ENCODE measurements at places on chromosomes 3 and 15.

- DNase-seq, result no peak
These were observed 355.8 kb downstream of the MCTP2 start for GRCh38 chr15:94587113-94587512.

DNA sequence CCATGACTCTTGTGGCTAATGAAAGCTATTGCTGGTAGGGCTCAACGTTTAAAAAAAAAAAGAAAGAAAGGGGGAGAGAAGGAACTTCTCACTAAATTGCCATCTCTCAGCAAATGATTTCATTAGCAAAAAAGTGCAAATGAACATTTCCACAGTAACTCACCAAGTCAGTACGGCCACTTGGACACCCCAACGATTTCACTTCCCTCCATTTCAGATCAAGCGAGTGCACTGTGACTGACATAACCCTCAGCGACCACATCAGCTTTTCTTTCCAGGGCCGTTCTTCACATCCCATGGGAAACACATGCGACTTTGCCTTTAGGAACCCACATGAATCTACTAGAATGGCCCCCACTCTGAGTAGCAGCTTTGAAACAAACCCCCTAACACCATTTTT is 71.6 kb downstream of the OSBPL10 start:
- no peak for DNase-seq

GRCh38 chr3:77967621-77968020 is 927.7 kb downstream of the ROBO2 start:
- DNase-seq, result no peak

GRCh38 chr3:87145553-87145952 is 81.6 kb upstream of the CHMP2B start:
- no peak for DNase-seq

DNA sequence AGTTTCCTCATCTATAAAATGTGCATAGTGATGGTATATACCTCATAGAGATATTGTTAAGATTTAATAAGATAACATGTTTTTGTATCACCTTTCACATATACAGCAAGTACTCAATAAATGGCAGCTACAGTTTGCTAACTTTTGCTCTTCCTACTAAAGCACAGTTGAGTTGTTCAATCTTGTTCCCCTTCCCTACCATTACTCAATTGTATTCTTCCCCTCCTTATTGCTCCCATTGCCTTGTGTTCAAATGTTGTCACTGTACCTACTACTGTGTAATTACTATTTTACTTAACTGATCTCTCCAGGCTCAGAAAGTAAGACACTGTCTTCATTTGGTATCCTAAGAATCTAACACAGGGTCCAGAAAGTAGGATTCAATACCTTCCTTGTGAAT is 5.5 kb downstream of the CD47 start:
- no peak for DNase-seq

DNA sequence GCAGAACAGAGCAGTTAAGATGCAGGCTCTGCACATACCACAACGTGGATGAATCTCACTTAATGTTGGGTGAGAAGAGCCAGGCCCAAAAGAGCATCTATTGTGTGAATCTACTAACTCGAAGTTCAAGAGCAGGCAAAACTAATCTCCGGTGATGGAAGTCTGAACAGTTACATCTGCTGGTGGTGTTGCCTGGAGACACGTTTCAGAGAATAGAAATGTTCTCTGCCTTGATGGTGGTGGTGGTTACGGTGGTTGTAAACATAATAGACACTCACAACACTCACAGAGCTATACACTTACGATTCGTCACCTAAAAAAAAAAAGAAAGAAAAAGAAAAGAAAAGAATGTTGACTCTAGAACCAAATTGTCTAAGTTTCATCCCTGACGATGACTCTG is 86.8 kb downstream of the LIPC start:
- no peak for DNase-seq

DNA sequence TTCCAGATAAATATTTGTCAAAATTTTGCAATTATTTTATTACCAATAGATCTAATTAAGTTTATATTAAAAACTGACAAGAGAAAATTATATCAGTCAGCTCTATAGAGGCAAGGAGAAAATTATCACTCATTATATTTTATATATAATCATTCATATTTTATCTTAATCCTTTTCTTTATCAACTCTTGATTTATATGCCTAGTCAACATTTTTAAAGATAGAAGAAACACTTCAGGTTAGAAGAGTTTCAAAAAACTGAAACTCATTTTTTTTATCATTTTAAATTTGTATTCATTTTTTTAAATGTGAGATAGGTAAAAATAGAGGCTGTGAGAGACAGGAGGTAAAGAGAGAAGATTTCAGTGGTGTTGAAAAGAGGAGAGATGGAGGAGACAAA is 217.3 kb upstream of the P2RY1 start:
- no peak for DNase-seq

DNA sequence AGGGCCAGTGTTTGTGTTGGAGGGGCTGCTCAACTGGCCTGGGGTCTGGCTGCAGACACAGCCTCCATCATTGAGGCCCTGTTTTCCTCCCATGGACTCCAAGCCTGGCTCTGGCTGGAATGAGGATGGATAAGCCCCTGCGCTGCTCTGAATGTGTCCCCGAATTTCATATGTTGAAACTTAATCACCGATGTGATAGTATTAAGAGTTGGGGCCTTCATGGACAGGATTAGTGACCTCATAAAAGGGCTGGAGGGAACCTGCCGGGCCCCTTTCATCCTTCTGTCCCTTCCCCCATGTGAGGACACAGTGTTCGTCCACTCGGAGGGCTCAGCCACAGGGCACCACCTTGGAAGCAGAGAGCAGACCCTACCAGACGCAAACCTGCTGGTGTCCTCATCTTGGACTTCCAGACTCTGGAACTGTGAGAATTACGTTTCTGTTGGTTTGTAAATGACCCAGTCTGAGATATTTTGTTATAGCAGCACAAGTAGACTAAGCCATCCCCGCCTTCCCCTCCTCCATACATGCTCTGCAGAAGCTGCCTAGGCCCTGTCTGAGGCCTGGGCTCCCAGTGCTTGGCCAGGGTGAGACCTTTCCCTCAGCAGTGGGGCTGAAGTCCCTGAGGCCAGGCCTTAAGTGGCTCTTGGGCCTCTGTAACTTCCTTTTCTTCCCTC is 3.8 kb upstream of the LCTL start:
- no peak for DNase-seq

DNA sequence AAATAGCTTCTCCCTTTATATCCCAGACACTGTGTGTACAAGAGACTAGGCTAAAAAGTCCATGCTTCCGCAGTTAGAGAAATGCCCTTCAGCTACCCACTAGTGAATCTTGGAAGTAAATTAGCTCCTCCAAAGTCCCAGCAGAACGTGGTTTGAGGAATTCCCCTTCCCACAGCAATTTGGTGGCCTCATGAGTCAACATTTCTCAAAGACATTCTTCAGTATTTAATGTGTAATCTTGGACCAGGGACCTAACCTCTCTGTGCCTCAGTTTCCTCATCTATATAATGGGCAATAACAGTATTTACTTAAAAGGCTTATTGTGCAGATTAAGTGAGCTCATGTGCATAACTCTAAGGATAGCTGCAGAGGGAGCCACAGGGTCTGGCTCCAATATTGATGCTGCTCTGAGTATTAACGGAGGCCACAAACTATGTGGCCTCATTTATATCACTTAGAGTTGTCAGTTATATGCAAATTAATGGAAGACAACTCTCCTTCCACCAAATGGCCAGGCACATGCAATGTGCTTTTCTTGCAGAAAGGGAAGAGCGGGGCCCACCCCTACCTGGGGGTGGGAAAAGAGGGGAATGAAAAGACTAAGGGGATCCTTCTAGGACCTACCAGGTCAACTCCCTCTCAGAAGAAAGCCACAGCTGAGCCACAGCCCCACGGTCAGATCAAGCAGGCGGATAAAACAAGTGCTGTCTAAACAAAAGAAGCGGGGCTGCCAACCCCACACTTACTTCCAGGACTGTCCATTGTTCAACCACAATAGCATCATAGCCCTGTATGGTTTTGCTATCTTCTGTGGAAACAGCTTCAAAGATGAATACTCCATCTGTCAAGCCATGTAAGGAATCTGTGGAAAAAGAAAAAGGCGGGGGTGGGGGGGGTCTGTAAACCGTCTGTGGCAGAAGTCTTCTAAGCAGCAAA is 92.4 kb downstream of the OXNAD1 start:
- DNase-seq, result no peak

DNA sequence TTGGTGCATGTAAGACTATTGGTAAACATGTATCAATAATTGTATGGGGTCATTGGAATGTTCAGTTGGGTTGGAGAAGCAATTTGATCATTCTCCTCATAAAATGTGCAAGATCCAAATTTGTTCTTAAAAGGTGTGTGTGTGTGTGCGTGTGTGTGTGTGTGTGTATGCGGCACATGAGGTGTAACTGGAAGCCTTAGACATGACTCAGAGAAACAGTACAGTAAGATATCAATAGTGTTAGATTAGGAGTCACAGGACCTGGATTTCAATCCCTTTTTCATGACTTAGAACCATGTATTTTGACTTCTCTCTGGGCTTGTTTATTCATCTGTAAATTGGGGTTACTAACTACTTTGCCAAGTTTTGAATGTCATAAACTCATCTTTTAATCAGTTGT is 38.3 kb downstream of the RSRC1 start:
- DNase-seq, result no peak

DNA sequence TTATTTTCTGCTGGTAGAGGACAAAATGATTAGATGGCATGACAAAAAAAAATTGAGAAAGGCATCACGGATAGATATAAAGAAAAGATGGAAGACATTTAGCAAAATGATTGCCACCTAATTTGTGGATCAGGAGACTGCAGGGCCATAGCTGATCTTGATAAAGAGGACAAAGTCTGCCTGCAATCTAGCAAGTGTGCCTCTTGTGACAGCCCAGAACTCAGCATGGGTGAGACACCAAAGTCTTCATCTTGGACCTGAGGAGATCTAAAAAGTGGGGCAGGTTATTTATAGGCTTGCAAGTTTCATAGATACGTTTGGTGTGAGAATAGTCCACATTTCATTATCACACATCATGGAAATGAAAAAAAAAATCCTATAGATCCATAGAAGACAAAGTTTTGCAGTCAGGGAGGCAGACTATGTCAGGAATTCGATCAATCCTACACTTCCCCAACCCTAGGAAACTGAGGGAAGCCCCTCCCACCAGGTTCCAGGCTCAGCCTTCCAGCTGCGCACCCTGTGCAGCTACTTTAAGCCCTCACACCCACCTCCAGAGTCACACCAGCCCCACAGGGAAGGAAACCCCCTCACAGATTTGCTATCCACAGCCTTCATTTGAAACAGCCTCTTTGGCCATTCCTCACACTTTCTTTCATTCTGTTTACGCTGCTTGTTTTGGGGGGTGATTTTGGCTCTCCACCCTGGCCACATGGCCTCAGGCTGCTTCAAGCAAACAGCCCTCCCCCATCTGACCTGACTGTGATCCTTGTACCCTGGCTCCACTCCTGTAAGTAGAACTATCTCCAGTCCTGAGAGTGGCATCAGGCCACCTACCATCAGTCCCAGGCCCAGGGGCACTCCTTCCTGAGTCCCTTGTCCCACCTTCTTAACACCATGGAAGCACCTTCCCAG is 28.1 kb upstream of the KLHL6 start:
- no peak for DNase-seq

DNA sequence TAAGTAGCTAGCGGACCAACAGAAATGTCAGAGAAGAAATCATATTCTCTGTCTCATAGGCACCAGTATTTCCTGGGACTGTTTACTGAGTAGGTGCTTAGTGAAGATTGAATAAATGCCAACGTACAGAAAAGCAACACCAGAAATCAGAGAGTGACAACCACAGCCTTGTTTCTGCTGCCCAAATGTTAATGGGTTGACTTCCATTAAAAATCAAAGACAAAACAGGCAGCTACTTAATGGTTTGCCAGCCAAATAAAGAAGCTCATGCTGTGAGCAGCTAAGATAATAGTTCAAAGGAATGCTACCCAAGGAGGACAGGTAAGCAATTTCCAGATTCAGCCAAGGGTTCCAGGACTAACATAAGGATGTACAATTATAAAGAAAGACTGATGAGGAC is 270.7 kb downstream of the THSD4 start:
- DNase-seq, result no peak

- DNase-seq, result no peak
These were observed 648.7 kb upstream of the DPPA4 start for GRCh38 chr3:109985943-109986555.

- DNase-seq, result no peak
These were observed 243.5 kb upstream of the UBE2E2 start for GRCh38 chr3:22959593-22959992.

DNA sequence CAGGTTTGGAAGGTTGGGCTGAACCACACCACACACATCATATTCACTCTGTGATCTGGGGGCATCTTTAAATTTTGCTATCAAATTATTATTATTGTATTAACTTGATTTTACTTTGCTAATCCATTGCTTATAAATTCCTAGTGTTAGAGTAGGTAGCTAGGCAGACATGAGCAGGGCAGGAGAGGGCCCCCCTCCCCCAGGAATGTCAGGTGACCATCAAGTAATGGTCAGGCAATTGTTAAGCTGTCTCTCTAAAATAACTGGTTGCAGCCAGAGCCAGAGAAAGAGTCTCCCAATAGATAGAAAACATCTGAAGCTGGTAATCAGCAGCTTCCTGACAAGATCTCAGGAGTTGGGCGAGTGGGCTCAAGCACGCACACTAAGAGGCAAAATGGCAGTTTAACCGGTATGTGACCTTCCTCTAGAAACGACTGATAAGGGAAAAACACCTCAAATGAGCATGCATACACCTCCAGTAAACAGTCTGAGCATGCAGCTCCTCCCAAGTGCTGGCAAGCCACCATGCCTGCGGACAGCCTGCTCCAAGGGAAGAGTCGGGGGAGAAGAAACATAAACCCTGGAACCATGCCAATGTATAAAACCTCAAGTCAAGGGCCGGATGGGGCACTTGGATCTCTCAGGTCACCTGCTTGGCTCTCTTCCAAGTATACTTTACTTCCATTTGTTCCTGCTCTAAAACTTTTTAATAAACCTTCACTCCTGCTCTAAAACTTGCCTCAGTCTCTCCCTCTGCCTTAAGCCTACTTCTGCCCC is 3.1 kb upstream of the CXCR6 start:
- DNase-seq, result no peak

- DNase-seq, result no peak
These were observed 36.4 kb upstream of the LAMP3 start for GRCh38 chr3:183198939-183199338.

DNA sequence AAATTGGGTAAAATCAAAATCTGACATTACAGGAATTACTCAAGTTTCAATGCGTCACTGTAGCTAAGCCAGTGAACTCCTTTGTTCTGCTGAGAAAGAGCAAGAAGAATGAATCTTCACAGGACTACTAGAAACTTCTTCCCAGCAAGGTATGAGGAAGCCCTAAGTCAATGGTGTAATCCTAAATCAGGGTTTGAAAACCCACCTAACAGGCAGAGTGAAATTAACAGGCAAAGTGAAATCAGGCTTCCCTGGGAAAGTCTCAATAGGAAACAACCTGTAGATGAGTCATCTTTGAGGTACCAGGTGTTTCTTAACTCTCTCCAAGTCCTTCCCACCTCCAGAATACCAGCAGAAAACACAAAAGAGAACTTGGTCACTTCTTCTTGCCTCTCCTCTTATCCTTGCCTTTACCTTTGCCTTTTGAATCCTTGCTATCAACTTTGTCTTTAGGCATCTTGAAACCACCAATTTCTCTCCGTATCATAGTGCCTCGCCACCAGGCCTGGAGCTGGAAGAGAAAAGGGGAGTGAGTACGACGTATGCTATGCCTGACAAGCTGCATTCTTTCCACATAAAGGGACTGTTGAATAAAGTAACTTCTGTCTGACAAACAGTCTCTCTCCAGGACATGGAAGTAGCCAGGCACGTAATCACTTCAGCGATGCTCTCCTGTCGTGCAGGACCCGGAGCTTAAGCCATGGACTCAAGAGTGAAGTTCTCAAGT is 60.6 kb upstream of the RPL35A start:
- no peak for DNase-seq

Data from NCI-H187 (cell line).